ENCODE measurements at places on chromosomes 12 and 14. TPM values are rescaled to one million over a fixed set of nuclear protein-coding genes. Genes with fewer than 3 reads are reported as not detected.

The SYT1 gene
- 12.3 TPM for total RNA-seq

The TROAP gene
- 1.3 TPM for total RNA-seq

The GOLT1B gene
- total RNA-seq, result 33.7 TPM

The SLC38A4 gene
- total RNA-seq, result 37.1 TPM

The CCDC38 gene
- not detected for total RNA-seq

GRCh38 chr12:124837249-124837897 is 26.3 kb downstream of the SCARB1 start:
- DNase-seq, result no peak

DNA sequence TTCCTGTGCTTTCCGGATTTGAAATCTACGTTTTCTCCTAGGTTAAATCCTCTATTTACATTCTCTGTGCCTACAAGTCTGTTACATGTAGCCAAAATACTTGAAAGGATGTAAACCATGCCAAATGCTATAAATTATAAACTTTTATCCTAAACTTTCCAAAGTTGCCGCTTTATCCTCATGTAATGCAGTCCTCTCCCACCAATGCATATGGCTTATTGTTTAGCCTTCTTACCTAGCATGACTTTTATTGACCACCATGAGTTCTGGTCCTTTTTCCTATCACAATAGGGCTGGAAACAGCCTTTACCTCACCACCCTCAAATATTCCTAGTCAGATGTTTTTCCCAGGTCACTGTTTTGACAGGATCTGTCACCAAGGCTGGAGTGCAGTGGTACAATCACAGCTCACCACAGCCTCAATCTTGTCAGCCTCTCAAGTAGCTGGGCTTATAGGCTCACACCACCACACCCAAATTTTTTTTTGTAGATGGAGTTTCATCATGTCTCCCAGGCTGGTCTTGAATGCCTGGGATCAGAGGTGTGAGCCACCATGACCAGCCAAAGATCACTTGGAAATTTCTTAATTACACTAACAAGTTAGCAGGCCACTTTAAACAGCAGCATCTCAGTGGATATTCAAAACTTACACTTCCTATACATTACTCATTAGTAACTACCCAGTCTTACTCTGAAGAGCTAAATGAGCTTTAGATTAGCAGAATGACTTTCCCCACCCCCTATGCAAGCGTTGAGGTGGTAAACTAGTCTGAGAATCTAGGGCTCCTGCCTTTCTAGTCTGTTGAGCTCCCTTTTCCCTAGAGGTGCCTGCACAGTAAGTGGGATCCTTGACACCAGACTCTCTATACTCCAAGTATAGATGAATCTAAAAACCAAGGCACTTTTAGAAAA is 4.1 kb downstream of the TUBA1B start:
- DNase-seq, result no peak

- DNase-seq, result no peak
These were observed 3.3 kb downstream of the ETNK1 start for GRCh38 chr12:22628228-22628627.

GRCh38 chr12:84075991-84076390 is 836.6 kb downstream of the SLC6A15 start:
- DNase-seq, result no peak

DNA sequence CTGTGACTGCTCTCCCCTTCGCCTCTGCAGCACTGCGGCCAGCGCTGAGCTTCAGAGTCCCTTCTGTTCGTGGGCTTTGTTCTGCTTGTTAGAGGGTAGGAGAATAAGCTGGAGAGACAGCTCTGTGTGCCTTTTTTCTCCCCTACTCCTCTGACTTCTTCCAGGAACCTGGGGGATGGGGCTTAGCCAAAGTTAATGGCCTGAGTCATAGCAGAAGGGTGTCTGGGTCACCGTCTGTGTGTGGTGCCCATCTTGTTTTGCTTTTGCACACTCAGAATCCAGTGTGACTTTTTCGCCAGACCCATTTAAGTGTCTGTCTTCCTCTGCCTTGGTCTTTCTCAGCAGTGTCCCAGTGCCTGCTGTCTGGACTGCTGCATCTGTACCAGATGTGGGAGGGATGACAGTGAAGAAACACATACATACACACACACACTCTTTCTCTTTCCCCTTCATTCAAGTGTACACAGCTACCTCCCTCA is 3.0 kb downstream of the KIF5A start:
- DNase-seq, result no peak

DNA sequence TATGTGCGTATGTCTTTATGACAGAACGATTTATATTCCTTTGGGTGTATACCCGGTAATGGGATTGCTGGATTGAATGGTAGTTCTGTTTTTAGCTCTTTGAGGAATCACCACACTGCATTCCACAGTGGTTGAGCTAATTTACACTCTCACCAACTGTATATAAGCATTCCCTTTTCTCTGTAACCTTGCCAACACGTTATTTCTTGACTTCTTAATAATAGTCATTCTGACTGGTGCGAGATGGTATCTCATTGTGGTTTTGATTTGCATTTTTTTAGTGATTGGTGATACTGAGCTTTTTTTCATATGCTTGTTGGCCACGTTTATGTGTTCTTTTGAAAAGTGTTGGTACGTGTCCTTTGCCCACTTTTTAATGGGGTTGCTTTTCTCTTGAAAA is 49.7 kb downstream of the FRS2 start:
- DNase-seq, result no peak

DNA sequence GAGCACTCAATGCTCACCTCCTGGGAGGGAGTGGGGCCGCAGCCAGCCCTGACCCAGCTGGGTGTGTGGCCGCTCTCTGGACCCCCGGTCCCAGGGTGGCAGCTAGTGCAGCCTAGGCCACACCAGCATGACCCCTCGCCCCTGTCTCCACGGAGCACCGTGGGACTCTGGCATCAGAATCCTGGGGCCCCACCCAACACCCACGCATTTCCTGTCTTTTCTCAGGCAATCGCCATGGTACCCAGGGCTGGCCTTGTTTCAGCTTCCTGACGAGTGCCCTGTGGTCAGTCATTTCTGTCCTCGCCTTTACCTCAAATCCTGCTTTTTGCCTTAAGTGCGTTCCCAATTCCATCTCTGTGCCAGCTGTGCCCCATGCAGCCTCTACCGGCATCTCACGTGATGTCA is 15.9 kb downstream of the PACS2 start:
- no peak for DNase-seq

GRCh38 chr14:32303865-32304264 is 25.2 kb upstream of the AKAP6 start:
- no peak for DNase-seq

DNA sequence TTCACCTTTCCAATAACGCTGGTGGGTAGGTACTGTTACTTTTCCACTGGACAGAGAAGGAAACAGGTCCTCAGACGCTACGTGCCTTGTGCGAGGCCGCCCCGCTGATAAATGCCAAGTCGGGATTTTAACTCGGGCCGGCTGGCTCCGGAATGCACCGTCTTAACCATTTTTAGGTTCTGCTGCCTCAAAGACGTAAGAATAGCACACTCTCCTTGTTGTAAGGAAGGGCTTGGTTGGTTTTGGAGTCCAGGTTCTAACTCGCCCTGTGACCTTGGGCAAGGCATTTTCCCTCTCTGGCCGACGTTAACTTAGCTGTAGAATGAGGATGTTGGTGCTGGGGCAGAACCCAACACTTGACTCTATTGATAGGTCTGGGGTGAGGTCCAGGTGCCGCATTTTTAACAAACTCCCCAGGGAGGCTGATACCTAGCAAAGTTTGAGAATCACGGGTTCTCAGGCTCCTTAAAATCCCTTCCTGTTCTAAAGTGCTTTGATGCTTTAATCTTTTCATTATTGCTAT is 814 bp downstream of the ANKRD13A start:
- DNase-seq, result peak; percentile 50

DNA sequence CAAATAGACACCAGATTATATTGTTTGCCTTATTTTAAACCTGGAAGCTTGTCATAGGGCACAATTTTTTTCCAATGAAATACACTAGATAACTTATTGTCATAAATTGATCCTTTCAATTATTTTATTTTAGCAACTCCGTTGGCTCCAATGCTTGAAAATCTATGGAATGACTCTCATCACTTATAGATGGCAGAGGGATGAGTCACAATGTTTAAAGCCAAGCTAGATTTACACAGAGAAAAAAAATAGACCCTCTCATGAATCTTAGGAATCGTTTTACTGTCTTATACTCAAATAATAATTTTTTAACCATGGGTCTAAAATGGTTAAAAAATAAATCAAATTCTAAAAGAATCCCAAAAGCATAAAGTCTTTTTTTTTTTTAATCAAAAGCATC is 1276.6 kb upstream of the FLRT2 start:
- DNase-seq, result no peak

The AICDA gene
- total RNA-seq, result not detected

The ASB8 gene
- total RNA-seq, result 51.1 TPM

The ASB2 gene
- total RNA-seq, result 35.1 TPM

GRCh38 chr12:111247083-111247783 is 121.7 kb downstream of the PHETA1 start:
- DNase-seq, result no peak

The CD4 gene
- 18.0 TPM for total RNA-seq

The GABARAPL1 gene
- total RNA-seq, result 58.3 TPM

The FOXG1 gene
- not detected for total RNA-seq

- DNase-seq, result no peak
These were observed 3.7 kb upstream of the DHRS4L2 start for GRCh38 chr14:23984891-23985602.

DNA sequence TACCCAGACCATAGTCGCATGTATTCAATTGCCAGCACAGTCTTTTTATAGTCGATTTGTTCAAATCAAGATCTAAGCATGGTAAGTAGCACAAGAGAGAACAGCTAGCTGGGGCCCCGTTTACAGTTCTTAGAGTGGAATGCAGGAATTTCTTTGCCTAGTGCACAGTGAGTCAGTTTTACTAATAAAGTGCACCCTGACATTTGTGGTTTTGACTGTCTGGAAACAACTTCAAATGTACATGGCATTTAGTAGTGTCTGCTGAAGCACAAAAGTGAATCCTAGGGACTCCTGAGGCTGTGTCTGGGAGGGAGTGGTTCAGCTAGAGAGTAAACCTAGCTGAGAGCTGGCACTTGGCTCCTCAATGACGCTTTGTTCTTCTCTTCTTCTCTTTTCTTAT is 64.9 kb downstream of the TMX1 start:
- DNase-seq, result no peak

GRCh38 chr12:102423462-102423861 is 56.9 kb downstream of the IGF1 start:
- no peak for DNase-seq

The TCL1B gene
- not detected for total RNA-seq

The GALNT9 gene
- total RNA-seq, result 0.44 TPM

- DNase-seq, result no peak
These were observed 56.9 kb downstream of the FOS start for GRCh38 chr14:75335571-75335970.

GRCh38 chr12:38516418-38516817 is 199.8 kb downstream of the ALG10B start:
- no peak for DNase-seq

The INHBC gene
- not detected for total RNA-seq

DNA sequence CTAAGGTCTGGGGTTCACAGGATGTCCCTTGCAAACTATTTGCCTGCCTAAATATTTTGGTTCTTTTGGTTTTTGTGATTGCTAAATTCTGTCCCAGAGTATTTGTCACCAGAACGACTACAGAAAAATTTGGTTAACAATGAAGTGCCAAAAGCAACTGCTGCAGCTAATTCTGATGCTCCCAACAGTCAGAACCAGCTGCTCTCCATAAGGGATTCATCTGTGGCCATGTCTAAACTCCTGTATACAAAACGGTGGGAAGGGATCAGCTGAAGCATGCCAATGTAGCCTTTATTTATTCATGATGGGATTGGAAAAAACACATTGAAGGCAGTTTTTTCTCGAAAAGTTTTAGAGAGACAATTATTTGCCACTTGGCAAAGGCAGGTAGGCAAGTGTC is 29.3 kb upstream of the PELI2 start:
- DNase-seq, result no peak

- no peak for DNase-seq
These were observed 186.6 kb upstream of the OR4E1 start for GRCh38 chr14:21860172-21860571.

The MYF6 gene
- total RNA-seq, result not detected

The KCNC2 gene
- total RNA-seq, result not detected

The GLIPR1L1 gene
- total RNA-seq, result not detected

- DNase-seq, result no peak
These were observed 4.7 kb upstream of the TC2N start for GRCh38 chr14:91872011-91872501.

- DNase-seq, result peak; percentile 22
These were observed 4.7 kb downstream of the MDM2 start for GRCh38 chr12:68812553-68813241.

GRCh38 chr14:90521084-90521929 is 124.5 kb downstream of the CALM1 start:
- no peak for DNase-seq

DNA sequence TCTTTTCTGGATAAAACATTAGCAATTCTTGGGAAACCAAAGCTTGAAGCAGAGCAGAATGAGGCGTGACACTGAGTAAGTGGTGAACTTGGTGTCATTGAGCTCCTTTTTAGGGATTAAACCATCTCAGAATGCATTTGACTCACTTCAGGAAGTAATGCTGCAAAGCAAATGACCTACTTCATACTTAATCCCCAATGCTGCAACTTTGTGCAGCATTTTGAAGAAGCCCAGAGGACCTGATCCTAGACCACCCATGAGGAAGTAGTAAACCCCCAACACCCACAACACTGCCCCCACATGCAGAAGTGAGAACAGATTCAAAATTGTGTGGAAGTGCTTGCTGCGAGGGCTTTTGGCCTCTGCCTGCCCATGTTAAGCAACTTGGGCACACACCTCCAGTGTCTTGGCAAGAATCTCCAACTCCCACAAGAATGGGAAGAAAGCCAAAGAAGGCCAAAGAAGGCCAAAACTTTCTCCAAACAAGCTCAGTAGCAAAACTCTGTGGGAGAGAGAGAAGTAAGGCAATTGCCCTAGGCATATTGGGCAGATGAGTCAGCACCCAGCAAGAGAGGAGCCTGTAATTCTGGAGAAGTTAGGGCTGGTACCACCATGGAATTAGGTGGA is 69.2 kb upstream of the ETV6 start:
- DNase-seq, result peak; percentile 52

DNA sequence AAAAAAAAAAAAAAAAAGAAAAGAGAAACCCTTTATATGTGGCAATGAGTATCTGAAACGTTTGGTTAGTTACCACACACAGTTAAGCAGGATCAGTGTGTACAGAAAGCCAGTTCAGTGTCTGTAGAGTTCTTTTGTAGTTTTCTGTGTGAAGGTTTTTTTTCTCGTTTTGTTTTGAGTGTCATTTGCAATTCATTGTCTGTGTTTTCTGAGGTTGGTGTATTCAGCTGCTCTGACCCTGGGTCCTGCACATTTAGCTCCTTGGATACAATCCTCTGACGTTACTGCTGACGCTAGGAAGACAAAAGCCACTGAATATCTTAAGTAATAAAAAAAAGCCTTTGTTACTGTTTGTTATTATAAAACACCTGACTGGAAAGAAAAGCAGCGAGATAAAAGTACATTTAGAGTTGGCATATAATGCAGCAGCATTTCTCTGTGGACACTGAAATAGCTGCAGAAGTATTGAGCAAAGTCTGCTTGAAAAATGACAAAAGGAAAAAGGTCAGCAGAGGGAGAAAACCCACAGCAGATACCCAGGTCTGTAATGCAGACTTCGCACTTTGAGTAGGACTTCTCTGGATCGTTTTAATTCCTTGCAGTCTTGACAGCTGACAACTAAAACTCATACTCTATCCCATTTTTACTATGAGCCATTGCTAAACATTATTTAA is 89.0 kb downstream of the POLR3B start:
- no peak for DNase-seq

Measured in ureter (tissue), 1 donor.